HTR-8/SVneo (cell line): ENCODE measurements at places on chromosomes 13 and 19.

DNA sequence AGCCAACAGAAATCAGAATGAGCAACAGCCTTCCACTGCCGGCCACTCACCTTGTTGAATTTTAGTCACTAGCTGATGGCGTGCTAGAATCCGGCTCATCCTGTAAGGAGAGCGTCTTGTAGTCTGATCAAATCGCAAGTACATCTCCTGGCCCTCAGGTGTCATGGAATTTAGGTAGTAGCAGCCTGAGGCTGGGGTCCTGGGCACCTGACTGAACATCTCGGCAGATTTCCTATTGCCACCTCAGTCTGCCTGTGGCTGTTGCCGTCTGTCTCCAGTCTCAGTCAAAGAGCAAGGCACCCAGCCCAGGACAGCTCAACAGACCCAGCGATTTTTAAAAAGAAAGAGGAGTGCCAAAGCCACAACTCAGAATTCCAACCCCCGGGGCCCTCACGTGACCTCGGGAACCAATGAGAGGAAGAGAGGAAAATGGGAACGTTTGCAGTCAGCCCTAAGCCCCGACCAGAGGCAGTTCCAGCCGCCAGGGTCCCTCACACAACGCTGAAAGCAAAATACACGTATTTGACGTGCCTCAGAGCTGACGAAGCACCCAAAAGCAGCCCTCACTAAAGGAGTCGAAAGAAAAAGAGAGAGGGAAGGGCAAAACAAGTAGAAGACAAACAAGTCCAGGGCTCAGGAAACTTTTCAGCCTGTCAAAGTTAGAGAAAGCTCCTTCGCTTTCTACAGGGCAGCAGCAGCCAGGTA lies at the start of gene STARD13:
TSS of gene STARD13 (minus strand) at position 336 of the 705 bp plus-strand sequence. CDS start at position 219, 117 bp downstream.
- peak; percentile 76 for DNase-seq

- no peak for DNase-seq
Observed at GRCh38 chr13:58879114-58879513, 1247.6 kb downstream of the PCDH17 start.

DNA sequence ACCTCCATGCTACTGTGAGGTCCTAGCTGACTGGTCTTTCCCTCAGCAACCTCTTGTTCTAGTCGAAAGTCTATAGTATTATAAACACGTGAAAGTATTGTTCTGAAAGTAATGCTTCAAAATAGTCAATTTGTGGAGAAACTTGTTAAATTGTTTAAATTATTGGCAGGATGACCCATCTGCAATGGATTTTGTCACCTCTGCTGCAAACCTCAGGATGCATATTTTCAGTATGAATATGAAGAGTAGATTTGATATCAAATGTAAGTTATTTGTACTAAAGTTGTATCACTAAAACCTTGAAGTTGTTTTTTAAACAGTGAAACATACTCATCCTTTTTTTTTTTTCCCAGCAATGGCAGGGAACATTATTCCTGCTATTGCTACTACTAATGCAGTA lies 25.9 kb downstream of the UBA2 start:
- no peak for DNase-seq

DNA sequence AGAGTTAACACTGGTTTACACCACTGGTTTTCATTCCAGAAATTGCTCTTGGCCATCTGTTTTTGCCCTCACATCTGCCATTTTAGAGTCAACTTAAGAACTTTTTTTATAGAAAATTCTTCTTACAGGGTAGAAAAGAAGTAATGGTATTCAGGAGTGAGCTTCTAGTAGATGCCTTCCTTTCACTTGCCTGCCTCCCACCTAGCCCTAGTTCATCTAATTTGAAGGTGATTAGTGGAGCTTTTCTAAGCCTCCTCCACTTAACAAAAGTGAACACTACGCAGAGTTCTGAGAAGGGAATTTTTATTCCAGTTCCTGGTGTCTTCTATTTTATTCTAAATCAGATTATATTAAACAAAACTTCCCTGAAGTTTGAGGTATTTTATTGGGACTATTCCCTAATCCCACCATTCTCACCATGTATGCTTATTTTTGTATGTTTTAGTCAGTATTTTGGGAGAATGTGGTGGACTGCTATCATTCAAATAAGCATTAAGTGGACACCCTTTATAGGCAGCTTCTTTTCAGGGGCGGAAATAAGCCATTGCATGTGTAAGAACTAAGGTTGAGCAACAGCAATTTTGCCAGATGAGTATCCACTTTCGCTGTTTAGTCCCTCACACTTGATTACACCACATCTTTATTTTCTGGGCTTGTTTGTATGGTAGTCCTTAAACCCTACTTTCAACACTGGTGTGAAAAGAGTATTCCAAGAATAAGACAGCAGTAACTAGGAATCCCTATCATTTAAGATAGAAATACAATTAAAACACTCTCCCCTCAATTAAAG lies 156.9 kb downstream of the ENOX1 start:
- no peak for DNase-seq

- DNase-seq, result no peak
Observed at GRCh38 chr19:28519952-28520861, 692.7 kb downstream of the UQCRFS1 start.

DNA sequence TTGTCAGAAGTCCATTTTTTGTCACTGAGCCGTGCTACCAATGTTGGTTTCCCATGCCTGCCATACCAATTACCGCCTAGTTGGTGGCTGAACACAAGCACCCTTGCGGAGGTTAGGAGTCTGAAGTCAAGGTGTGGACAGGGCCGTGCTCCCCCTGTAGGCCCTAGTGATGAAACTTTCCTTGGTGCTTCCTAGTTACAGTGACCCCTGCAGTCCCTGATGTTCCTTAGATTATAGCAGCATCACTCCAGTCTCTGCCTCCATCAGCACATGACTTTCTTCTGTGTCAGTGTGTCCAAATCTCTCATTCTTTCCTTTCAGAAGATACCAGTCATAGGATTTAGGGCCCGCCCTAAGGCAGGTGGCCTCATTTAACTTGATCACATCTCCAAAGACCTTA lies 99.0 kb downstream of the MYO16 start:
- no peak for DNase-seq

GRCh38 chr13:109786457-109787134 lies at the start of gene IRS2:
IRS2 (minus strand) TSS chr13:109786583; CDS start chr13:109786053, 530 bp downstream.
- DNase-seq, result peak; percentile 79
